ENCODE measurements at places on chromosomes 5 and 9.

DNA sequence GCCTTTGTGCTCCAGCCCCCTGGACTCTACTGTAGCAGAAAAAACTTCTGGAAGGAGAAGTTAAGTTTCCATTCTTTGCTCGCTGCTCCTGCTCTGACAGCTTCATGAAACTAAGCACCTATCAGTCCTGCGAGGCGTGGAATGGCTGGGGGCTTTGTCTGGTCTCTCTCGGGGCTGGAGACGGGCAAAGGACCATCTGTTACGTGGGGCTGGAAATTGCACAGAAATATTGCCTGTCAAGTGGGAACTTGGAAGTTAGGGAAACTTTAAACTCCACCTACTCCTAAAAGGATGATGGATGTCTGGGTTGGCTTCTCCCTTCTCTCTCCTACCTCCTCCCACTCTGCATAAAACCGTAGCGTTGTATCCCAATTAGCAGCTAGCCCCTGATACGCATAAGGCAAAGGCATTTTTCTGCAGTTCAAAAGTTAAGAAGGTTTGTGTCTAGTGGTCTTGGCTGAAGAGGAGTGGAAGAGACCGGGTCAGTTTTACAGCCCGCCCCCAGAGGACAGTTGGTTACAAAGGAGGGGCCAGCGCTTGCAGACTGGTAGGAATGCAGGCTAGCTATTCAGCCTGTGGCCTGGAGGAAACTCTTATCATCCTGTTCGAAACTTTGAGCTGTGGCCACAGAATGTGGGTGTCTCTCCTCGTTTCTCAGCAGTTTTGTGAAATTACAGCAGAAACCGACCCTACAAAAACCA lies 1.3 kb downstream of the FBXL7 start:
- no peak for DNase-seq

- DNase-seq, result no peak
Measured at GRCh38 chr5:149397530-149397929, 18.4 kb upstream of the IL17B start.

DNA sequence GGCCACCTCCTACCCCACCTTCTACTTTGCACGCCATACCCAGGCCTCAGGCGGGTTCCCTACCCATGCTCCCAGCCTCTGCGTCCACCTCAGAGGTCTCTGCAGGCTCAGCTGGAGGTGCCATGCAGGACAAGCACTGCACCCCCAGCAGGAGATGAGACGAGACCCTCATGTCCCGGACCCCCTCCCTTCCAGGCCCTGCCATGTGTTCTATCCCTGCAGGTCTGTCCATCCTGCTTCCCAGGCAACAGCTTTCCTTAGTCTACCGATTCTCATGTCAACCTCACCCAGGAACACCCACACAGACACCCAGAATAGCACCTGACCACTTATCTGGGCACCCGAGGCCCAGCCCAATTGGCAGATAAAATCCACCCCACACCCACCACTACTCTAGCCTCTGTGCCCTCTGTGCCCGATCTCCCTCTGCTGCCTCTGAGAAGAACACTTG lies 52.1 kb downstream of the SEMA4D start:
- DNase-seq, result no peak

GRCh38 chr5:178994580-178995340 lies at the start of gene GRM6:
Gene GRM6, minus strand, starts transcription at chr5:178995320. Its CDS starts 376 bp downstream, at chr5:178994944.
- no peak for DNase-seq

- DNase-seq, result no peak
Measured at GRCh38 chr9:134100040-134100439, 32.2 kb upstream of the BRD3 start.

- DNase-seq, result no peak
Measured at GRCh38 chr5:168765551-168766425, 186.6 kb upstream of the PANK3 start.

DNA sequence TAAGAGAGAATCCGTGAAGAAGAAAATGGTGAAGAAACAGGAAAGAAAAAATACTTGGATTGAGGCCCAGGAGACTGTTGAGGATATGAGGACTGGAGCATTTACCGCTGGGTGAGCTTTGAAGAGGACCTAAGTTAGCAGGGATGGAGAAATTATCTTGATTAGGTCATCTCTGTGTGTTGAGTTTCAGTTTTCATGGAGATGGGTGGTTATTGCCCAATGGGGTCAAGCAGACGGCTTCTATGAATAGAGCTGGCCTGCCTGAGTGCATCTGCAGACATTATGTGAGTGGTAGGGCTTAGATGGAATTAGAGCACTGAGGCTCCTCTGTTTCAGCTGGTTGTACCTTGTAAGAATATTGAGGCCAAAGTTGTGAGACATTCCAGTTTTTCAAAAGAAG lies 245.4 kb upstream of the FBXL7 start:
- DNase-seq, result no peak

DNA sequence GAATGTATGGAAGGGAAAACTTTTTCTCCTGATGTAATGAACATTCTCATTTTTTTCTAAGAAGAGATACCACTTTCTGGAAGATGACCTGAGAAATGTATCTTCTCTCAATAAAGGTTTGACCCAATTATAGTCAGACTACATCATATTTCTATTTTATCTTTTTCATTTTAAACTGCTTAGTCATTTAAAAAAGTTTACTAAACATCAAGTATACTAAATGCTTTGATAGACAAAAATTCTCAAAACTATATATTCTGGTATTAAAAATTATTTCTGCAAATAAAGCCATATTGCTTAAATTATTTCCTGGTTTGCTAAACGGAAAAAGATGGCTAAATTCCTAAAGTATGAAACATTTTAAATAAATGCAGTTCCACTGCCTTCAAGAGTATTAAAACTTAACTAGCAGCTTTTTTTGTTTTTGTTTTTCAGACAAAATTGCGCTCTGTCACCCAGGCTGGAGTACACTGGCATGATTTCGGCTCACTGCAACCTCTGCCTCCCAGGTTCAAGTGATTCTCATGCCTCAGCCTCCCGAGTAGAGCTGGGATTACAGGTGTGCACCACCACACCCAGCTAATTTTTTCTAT lies 37.1 kb downstream of the FBXW11 start:
- no peak for DNase-seq

DNA sequence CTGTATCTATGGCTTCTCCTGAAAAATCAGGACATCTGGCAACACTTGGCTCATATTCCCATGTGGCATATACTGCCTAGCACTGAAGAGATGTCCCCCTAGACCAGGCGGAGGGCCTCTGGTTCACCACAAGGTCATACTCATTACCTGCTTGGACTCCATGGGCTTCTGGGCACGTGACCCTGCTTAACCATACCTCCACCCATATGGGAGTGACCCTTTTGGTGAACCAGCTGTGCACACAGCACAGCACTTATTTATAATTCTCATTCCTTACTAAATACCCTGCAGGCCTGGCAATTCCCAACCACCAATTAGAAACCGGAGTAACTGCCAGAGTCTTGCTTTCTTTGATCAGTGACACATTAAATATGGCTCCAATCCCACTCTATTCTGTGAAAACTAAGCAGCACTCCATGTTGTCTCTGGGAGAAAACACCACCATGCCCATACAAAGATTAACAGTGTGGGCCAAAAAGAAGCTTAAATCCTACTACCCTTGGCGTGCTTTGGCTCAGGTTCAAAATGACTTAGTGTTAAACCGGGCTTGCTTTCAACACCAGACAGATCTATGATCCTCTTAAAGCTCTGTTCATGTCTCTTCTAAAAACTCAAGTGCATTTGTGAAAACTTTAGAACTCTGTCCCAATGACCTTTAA lies 57.7 kb downstream of the MTMR12 start:
- peak; percentile 86 for DNase-seq

DNA sequence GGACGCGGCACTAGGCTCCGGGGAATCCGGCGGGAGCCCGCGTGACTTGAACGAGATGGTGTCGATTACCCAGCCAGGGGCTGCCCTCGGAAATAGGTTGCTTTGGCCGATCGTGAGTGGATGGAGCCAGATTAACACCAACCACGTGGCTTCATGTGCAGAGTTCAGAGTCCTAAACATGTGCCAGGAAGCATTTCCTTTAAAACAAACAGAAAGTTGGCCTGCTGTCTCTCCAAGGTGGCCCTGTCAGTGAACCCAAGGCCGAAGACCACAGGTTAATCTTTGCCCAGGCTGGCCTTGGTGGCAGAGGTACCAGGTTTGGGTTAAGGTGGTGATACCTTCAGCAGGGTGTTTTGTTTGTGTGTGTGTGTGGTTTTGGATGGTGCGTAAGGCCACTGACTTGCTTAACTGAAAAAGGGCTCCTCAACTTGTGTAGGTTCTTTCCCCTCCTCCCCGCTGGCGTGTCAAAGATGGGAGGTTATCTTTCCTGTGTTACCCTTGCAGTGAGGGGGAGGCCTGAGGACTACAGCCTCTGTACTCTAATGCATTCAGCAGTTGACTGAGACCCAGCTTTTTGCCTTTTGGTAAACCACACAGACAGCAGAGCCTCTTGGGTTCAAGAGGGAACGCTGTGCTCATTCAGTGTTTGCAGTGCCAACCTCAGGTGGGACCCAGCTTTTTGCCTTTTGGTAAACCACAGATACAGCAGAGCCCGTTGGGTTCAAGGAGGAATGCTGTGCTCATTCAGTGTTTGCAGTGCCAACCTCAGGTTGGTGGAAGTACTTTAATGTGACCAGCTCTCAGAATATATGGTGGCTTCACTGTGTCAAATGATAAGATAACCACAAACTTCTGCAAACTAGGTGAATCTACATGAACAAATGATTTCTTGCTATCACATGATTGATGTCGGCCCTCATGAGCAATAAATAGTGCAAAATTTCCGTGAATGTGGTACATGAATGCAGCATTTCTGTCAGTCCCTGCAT lies 1.4 kb downstream of the IQGAP2 start:
- DNase-seq, result no peak

- DNase-seq, result peak; percentile 9
Measured at GRCh38 chr5:137051161-137051560, 448.0 kb downstream of the SPOCK1 start.

GRCh38 chr9:5393497-5393896 lies 44.2 kb downstream of the PLGRKT start:
- DNase-seq, result no peak

DNA sequence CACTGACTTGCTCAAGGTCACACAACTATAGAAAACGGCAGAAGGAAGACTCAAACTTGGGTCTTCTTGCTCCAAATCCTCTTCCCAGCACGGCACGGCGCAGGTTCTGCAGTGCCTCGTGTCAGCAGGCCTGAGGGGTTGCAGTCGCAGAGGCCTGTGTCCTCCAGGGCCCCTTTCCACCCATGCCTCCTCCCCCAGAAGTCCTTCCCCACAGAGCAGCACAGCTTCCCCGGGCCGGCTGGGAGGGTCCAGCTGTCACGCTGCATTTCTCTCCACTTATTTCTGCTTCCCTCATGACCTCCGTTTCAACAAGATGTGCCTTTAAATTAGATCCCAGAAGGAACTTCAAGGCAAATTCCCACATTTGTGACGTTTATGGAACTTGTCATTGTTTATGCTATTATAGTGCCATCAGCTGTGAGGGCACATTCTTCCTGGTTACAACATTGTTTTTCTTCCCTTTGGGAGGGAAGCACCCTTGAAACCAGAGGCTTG lies 148.4 kb downstream of the C5orf15 start:
- no peak for DNase-seq

DNA sequence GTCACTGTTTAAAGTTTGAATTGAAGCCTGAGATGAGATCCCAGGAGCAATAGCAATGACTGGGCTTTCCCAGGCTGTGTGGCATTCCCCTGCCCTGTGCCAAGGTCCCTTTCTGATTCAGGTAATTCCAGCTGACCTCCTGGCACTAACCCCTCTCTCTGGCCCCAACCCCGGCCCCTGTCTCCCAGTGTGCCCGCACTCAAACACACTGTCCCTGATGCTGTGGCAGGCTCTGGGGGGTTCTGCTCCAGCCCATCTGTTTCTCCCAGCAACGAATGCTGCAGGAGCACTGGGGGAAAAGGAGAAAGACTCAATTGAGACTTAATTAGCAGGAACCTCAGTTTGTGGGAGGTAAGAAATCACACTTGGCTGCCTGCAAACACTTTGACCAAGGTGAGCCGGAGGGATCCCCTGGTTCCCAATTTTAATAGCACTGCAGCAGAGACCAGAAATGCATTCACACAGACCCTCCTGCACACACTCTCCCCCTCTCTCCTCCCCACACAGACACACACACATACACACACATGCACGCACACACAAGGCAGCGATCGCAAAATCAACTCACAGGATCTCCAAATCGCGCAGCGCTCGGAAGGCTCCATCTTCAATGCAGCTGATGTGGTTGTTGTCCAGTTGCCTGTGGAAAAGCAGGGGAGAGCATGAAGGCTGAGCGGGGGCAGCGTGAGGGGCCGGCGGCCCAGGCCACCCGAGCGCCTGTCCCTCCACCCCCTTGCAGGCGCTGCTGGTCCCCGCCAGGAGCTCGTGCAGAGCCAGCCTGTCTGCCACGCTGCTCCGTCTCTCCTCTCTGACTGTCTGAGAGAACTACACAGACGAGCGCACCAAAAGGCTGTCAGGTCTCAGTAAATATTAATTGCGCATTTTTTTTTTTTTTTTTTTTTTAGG lies 265.1 kb upstream of the PANK3 start:
- DNase-seq, result no peak

GRCh38 chr5:128264564-128265360 lies 181.2 kb downstream of the SLC12A2 start:
- DNase-seq, result no peak

- no peak for DNase-seq
Measured at GRCh38 chr5:15929611-15930263, 249.9 kb downstream of the MARCHF11 start.

GRCh38 chr5:43210570-43210969 lies 18.5 kb downstream of the NIM1K start:
- DNase-seq, result no peak

- no peak for DNase-seq
Measured at GRCh38 chr5:89047571-89047970, 164.6 kb upstream of the MEF2C start.

- DNase-seq, result peak; percentile 52
Measured at GRCh38 chr9:89473762-89474469, 24.0 kb downstream of the SEMA4D start.

GRCh38 chr5:98308960-98309359 lies 464.5 kb upstream of the RGMB start:
- DNase-seq, result no peak

- no peak for DNase-seq
Measured at GRCh38 chr9:84447305-84447704, 106.7 kb upstream of the SLC28A3 start.

GRCh38 chr9:105204416-105204815 lies 40.0 kb upstream of the SLC44A1 start:
- no peak for DNase-seq

GRCh38 chr5:39652036-39652435 lies 227.3 kb upstream of the DAB2 start:
- DNase-seq, result no peak

DNA sequence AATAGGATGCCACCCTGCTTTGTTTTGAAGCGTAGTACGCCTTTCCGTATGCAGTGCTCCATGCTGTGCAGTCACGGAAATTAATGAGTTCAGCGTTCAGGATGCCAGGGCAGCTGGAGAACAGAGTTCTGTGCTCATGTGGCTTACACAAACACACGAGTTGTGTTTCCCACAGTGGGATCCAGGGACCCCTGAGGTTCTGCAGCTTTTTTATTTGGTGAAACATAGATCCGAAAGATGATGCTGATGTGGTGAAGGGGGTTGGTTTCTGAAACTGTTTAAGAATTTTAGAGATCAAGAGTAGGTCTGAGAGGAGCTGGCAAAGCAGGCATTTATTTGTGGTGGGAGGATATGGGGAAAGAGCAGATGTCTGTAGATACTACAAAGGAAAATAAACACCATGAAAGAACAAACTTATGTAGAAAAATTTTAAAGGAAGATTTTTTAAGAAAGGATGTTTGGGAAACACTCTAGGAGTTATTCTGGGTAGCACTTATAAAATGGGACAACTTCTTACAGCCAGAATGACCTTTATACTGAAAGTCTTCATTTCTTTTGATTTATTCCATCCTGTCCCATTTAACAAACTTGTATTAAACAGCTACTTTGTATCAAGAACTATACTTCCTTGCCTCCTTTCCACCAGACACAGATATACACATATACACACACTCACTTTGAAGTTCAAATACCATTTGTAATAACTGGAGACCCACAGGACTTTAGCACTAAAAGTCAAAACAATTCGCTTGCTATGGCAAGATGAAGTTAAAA lies 52.7 kb downstream of the ITGA1 start:
- DNase-seq, result peak; percentile 85
